Fibroblast of the conjunctiva (primary cell): ENCODE measurements at places on chromosomes 1 and 21.

- DNase-seq: no peak
Observed at GRCh38 chr1:24925082-24925779, 4.8 kb downstream of the RUNX3 start.

GRCh38 chr1:6206520-6206855, 569 bp downstream of the RNF207 start:
- DNase-seq: no peak

GRCh38 chr1:153231785-153232184, 14.4 kb downstream of the PRR9 start:
- no peak for DNase-seq

GRCh38 chr1:8004803-8005573, 21.1 kb downstream of the ERRFI1 start:
- peak; percentile 97 for DNase-seq

DNA sequence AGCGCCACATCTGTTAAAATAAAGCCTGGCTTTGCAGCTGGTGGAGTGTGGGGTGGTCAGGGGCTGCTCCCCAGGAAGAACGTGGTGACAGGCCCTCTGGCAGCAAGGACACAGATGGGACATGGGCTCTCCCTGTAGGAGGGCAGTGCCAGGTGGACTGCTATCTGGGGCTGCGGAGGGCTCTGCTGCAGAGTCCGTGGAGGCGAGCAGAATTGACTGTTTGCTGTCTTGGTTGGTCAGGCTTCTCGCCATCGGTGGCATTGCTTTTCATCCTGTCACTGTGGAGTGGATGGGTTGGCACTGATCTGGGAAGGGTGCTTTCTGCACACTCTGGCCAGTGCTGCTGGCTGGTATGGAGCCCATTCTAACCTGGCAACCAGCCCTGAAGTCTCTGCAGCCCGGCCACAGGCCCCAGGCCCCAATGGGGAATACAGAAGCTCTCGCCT, 103.0 kb downstream of the LAMC2 start:
- DNase-seq: no peak

- DNase-seq: no peak
Observed at GRCh38 chr1:89484092-89485038, 40.3 kb upstream of the LRRC8B start.

DNA sequence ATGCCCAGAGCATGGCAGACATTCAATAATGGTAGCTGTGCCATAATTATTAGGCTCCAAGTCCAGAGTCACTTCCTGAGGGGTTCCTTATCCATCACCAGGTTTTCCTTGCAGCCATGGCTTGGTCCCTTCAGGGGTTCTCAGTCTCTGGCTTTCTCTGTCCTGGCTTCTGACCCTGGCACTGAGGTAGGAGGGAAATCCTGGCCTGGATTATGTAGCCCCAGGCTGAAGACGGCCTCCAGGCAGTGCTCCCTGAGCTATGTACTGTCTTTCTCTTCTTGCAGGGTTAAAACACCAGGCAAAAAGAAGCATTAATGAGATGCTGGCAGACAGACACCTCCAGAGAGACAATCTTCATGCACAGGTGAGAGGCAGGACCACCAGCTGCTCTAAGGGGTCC, 9.5 kb upstream of the PADI3 start:
- DNase-seq: peak; percentile 73

DNA sequence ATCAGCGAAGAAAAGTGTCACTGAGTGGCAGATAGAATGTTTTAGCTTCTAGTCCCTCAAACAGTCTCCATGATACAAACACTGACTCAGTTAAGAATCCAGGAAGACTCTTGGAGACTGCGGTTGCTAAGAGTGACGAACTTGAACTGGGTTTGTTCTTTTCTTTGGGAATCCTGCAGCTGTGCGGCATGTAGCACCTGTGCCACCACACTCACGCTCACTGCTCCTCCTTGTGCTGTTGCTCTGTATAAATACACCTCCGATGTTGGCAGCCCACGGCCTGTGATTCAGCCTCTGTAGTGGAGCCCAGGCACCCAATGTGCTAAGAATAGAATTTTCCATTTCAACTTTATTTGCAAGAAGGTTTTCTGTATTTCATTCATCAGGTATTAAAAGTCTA, 5.5 kb upstream of the PPIE start:
- DNase-seq: no peak

GRCh38 chr1:64828829-64829228, 84.0 kb downstream of the RAVER2 start:
- DNase-seq: no peak

GRCh38 chr21:35843911-35844667, 216.2 kb downstream of the SETD4 start:
- DNase-seq: peak; percentile 3

DNA sequence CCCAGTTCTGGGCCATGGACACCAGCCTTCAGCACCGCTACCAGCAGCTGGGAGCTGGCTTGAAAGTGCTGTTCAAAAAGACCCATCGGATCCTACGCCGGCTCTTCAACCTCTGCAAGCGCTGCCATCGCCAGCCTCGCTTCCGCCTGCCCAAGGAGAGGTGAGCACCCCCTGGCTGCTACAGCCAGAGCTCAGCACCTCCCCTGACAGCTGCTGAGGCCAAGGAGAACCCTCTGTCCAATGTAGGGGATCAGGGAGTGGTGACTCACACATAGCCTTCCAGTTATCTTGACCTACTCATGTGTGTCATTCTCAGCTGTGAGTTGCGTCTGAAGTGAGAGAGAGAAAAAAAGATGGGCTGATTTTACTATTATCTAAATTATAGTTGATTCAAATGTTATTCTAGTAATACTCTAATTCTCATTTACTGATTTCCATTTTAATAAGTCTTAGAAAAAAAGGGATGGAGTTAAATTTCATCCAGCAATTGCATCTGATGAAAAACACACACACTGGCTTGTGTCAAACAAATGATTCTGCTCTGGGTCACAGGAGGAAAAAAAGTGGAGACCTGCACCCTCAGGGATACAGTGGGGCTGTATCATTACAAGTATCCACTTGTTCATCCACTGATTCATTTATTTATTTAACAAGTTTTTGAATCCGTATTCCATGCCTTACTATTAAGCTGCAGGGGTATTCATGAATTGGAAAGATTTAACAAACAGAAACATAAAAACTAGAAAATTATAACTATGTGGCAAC, 108.0 kb downstream of the BRINP2 start:
- no peak for DNase-seq
